ENCODE measurements at places on chromosomes 4 and X. TPM values are rescaled to one million over a fixed set of nuclear protein-coding genes. Genes with fewer than 3 reads are reported as not detected.

GRCh38 chrX:78102091-78102490 lies 2.0 kb upstream of the PGK1 start:
- DNase-seq = peak; percentile 34

DNA sequence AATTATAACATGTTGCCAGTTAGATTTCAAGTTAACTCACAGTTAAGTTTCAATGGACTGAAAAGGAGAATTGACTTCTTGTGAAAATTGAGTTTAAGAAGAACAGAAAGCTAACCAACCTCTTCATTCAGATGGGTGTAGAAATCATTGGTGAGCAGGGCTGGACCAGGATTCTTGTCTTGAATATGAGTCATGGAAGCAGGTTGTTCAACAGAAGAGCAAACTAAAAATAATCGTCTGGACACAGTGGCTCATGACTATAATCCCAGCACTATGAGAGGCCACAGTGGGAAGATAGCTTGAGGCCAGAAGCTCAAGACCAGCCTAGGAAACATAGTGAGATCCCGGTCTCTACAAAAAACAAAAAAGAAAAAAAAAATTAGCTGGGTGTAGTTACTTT lies 98.2 kb downstream of the ARSJ start:
- DNase-seq = no peak

- no peak for DNase-seq
These were observed 100.2 kb downstream of the MAB21L2 start for GRCh38 chr4:150682126-150682525.

DNA sequence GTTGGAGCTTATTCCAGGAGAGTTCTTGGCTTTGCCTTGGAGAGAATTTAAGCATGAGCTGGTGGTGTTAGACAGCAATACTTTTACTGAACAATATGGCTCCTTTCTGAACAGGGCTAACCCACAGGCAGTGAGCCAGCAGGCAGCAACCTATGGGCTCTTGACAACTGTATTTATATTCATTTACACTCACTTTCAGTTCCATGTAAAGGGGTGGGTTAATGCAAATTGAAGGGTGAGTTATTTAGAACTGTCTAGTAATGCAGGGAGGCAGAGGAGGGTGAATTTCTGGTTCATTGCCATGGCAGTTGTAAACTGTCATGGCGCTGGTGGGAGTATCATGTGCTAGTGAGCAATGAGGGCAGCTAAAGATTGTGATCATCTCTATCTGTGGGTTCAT lies 15.7 kb downstream of the FOXR2 start:
- DNase-seq = no peak

- no peak for DNase-seq
These were observed 27.4 kb downstream of the TMPRSS11A start for GRCh38 chr4:67935888-67936287.

DNA sequence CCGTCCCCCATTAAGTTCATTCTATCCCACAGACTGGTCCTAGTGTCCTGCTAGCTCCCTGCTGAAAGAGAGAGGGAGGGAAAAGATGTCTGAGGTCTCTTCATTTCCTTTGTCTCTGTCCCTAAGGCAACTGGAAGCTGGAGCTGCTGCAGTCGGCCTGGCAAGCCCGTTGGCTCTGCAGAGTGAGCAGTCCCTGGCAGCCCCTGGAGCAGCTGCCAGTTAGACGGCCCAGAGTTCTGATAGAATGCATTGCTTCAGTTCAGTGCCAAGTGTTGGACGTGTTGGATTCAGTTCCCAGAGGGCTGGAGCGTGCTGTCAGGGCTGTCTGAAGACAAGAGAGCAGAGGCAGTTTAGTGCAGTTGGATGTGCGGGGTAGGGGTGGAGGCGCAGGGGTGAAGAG lies 975 bp downstream of the KCNE5 start:
- DNase-seq = no peak

CPE gene
- 0.29 TPM for total RNA-seq

UBE2A gene
- total RNA-seq = 22.2 TPM

FAM90A26 gene
- not detected for total RNA-seq

SATL1 gene
- total RNA-seq = not detected
